ENCODE measurements at places on chromosomes 2 and 18.

GRCh38 chr18:34857320-34857719 lies 147.2 kb downstream of the DTNA start:
- no peak for DNase-seq
- no peaks in the 10 kb centered on the region for H3K4me1 ChIP-seq
- H3K27ac ChIP-seq: no peak overlapping the region
- H3K4me3 ChIP-seq: no peak overlapping the region
- H3K27me3 ChIP-seq: no peaks in the 10 kb centered on the region

DNA sequence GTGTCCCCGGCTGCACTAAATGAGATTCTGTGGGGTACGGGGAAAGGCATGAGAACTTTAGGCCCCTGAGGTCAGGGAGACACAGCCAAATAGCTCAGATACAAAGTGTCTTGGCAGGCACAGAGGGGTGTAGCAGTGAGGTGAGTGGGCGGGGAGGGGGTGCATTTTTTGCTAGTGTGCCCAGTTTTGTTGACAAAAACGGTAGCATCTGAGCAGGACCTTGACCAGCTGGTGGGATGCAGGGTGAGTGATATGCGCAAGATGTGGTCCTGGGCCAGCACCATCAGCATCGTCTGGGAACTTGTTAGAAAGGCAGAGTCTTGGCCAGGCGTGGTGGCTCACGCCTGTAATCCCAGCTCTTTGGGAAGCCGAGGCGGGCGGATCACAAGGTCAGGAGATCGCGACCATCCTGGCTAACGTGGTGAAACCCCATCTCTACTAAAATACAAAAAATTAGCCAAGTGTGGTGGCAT lies 127.3 kb upstream of the LGALSL start:
- H3K36me3 ChIP-seq: no peaks in the 10 kb centered on the region
- H3K4me1 ChIP-seq: no peaks in the 10 kb centered on the region
- no peak overlapping the region for H3K27ac ChIP-seq
- no peak for DNase-seq
- H3K27me3 ChIP-seq: no peaks in the 10 kb centered on the region
- no peak overlapping the region for H3K4me3 ChIP-seq

GRCh38 chr18:4251873-4252272 lies 203.2 kb downstream of the DLGAP1 start:
- H3K27me3 ChIP-seq: no peaks in the 10 kb centered on the region
- H3K4me1 ChIP-seq: peaks cover 39% of the 10 kb centered on the region
- no peak overlapping the region for H3K4me3 ChIP-seq
- H3K27ac ChIP-seq: no peak overlapping the region
- no peak for DNase-seq
- no peaks in the 10 kb centered on the region for H3K36me3 ChIP-seq

DNA sequence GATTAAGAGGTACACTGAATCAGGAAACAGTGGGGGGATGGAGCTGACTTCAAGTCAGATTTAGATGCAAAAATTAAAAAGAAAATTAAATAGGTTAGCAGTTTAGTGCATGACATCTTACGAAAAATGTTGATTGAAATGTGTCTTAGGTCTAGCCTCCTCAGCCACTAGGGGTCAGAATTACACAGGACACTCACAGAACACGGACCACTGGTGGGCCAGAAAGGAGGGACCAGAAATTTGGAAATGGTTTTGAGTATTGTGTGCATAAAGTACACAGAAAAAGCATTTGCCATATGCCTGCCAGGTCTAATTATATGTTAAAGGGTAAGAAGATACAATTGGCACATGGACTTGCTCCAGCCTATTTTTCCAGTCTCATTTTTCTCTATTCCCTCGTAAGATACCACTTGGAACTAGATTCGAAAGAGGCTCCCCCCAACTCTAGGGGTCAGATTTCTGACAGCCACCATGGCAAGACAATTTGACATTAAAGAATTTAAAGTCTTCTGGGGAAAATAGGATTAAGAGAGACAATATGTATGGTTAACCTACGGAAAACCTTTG lies 550.2 kb upstream of the SETBP1 start:
- DNase-seq: peak; percentile 64
- H3K27ac ChIP-seq: no peak overlapping the region
- H3K27me3 ChIP-seq: no peaks in the 10 kb centered on the region
- H3K4me1 ChIP-seq: no peaks in the 10 kb centered on the region
- no peaks in the 10 kb centered on the region for H3K36me3 ChIP-seq
- H3K4me3 ChIP-seq: no peak overlapping the region

DNA sequence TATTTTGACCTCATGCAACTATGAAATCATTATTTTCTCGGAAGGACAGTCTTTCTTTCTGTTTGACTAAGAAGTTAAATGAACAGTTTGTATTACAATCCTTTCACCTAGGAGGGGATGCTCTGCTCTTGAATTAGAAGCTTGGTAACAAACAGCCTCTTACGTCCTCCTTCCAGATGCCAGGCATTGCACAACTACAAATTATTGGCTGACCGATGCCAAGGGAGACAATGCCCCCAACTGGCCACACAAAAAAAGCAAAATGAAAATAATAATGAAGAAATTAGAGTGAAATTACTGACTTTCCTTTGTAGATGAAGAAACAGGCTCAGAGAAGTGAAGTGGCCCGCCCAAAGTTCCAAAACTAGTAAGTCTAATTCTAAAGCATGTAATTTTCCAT lies 177.9 kb downstream of the CYRIA start:
- peak; percentile 35 for DNase-seq
- H3K27me3 ChIP-seq: peaks cover 12% of the 10 kb centered on the region
- no peak overlapping the region for H3K27ac ChIP-seq
